ENCODE measurements at places on chromosomes 4 and X. TPM values are rescaled to one million over a fixed set of nuclear protein-coding genes. Genes with fewer than 3 reads are reported as not detected.

Gene IRF2
- polyA plus RNA-seq: 23.3 TPM

Gene GLRA3
- polyA plus RNA-seq: not detected

Gene PDE5A
- 6.3 TPM for polyA plus RNA-seq

DNA sequence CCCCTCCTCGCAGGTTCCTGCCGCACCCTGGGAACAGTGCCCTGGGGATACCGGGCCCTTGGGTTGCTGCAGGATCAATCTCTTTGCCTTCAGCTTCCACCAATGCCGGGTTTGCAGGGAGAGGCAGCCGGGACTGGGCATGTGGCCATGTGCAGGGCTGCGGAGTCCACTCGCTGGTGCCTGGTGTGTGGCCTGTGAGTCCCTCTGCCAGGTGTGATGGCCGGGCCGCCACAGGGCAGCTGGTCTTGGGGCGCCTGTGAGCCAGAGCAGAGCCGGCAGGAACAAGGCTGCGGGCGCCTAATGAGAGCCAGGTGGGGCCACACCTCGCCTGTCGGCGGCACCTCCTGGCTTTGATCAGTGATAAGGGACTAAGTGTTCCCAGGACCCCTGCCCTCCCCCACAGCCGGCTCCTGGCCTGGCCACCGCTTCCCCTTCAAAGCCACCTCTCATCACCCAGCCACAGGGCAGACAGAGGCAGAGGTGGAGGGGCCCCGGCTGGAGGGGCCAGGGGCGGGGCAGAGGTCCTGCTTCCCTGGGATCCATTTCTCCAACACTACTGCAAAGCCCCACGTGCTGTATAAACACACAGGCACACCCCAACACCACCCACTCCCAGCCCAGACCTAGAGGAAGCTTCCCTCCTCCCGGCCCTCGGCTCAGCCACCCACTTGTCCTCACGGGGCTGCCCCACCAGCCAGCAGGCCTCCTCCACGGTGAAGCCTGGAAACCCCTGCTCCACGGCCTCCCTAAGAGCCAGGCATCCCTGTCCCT is 132.7 kb downstream of the CPZ start:
- peaks cover 2% of the 10 kb centered on the region for H3K4me1 ChIP-seq
- H3K4me3 ChIP-seq: no peak overlapping the region
- no peaks in the 10 kb centered on the region for H3K27me3 ChIP-seq
- H3K27ac ChIP-seq: no peak overlapping the region
- DNase-seq: peak; percentile 35

DNA sequence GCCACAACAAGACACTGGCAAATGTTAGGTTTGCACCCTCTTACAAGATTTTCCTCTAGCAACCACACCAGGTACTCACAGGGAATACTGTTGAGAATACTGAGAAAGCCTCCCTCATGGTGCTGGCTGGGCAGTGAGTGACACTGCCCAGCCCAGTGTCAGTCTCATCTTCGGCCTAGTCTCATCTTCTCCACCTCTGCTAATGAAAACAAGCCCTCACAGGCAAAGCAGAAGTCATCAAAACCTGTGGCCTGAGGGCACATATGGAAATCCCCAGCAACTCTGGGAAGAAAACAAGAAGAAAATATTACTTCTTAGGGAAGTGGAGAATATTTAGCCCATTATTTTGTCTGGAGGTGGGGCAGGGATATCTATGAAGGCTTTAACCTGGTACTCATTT is 7.9 kb upstream of the ADAM29 start:
- no peak for DNase-seq
- H3K4me3 ChIP-seq: no peak overlapping the region
- H3K27ac ChIP-seq: no peak overlapping the region
